AG20443 (cell line): ENCODE measurements at places on chromosomes 7 and 10.
A peak's percentile ranks its signal among the peaks of the same experiment; 100 is the strongest.

GRCh38 chr10:10533437-10533836 is 484.2 kb upstream of the CELF2 start:
- peak; percentile 32 for DNase-seq

DNA sequence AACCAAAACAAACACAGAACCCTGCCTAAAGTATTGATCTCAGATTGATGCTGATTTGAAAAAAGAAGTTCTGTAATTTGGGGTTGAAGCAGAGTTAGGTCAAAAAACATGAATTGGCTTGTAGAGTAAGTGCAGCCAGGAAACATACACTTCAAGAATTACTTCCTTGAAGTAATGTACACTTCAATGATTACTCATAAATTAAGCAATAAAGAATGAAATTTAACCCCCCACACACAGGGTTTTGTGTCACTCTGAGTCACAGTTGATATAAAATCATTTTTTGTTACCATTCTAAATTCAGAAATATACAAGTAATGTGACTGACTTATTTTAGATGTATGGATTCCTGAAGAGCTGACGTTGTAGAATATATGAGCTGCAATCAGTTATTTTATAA is 622.2 kb downstream of the POM121L12 start:
- DNase-seq, result no peak

- peak; percentile 30 for DNase-seq
These were observed 122.0 kb downstream of the PLCE1 start for GRCh38 chr10:94115725-94116124.

- no peak for DNase-seq
These were observed 82.8 kb upstream of the TNS3 start for GRCh38 chr7:47664650-47665195.

- DNase-seq, result no peak
These were observed 146.9 kb downstream of the KCNMA1 start for GRCh38 chr10:77490534-77491314.

DNA sequence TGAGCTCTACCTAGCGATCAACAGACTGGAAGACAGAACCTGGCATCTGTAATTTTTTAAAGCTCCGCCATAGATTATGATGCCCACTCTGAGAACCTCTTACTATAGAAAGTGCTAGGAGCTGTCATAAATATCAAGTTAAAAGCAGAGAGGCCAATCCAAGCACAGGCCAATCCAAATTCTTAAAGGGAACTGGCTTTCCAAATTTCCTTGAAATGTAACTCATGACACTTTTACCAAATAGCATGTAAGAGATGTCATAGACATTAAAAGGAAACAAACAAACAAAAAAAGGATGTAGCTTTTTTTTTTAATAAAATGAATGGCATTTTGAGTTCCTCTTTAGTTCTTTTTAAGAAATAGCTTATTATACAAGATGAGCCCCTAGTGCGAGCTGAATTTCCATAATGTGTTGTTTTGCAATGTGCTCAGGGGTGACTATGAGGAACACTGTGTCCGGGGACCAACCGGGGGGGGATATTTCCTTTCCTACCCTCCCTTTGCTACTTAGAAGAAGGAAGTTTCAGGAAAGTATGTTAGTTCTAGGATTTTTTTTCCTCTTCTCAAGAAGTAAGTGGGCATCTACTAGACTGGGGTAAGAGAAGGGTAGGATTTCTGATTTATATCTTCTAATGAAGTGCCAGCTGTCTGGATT is 23.7 kb upstream of the MRC1 start:
- DNase-seq, result no peak

- no peak for DNase-seq
These were observed 40.4 kb downstream of the GTF2IRD1 start for GRCh38 chr7:74494076-74494548.

DNA sequence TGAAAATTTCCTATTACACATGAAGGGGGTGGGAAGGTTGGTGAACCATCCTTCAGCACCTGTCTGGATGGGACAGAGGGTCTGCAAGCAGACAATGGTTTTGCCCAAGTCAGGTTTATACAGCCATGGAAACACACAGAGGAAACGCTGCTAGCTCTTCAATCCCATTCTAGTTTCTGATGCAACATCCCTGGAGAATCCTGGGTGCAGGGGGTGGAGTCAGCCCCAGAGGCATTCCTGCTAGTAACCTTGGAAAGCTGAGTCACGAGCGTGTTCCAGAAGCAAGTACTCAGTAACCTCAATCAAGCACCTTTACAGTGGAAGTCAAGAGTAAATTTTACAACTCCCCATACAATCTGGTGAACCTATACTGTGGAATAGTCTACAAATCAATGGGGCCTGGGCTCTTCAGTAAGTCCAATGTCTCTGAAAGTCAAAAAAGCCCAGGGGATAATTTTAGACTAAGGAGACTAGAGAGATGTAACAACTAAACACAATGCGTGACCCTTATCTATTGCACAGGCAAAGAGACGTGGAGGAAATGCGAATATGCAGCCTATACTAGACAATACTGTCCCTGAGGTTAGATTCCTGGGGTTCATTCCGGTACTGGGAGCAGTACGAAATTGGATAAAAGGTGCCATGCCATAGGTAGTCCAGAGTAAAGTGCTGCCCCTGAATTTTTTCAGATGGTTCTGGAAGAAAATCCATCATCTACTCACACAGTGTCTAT is 95.4 kb downstream of the ZRANB1 start:
- no peak for DNase-seq
